Fibroblast of skin of scalp (primary cell): ENCODE measurements at places on chromosomes 5 and 9.

DNA sequence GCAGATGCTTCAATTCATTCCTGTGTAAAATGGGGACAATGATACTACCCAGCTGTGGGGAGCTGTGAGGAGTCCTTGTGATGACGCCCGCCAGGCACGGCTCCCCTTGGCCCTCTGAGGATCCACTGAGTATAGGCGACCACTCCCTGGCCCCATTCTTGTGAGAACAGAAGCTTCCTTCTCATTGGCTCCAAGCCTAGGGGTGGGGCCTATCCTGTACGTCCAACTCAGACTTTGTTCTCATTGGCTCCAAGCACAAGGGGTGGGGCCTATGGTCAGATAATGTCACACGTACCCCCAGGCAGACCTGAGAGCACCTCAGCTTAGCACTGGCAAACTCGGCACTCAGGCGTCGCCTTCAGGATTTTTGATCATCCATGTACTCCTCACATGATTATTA lies 232.9 kb upstream of the MVB12B start:
- no peak for DNase-seq

DNA sequence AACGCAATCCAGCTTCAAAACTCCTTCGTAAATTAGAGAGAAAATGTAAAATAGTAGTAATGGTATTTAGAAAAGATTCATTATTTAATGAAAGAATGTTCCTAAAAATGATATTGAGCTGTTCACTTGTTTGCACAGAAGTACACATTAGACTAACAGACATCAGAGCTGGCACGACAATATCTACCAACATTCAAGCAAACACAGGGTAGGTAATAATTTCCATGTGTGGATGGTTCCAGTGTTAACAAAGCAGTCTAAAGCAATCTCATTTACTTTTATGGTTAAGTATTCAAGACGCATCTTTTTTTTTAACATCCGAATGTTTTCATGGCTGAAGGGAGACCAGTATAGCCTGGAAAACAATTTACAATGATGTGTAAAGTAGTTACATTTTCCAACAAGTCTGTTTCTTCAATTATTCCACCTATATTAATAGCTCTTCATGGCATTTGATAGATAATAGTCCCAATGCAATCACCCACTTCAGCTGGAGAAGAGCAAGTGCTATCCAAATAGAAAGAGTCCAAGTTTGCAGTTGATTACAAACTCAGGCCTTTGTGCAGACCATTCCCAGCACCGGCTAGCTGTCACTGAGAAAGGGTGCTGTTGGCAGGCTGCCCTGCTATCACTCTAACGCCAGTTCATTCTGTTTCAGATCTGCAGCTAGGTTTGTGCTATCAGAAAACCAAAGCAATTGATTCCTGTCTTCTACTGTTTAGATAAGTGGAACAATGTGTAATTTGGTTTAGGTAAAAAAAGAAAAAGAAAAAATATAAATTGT lies 458.8 kb downstream of the DTWD2 start:
- no peak for DNase-seq

GRCh38 chr5:160071916-160072315 lies 47.3 kb downstream of the PWWP2A start:
- DNase-seq: no peak

- peak; percentile 60 for DNase-seq
Observed at GRCh38 chr5:80318212-80318611, 1.6 kb upstream of the SPZ1 start.

DNA sequence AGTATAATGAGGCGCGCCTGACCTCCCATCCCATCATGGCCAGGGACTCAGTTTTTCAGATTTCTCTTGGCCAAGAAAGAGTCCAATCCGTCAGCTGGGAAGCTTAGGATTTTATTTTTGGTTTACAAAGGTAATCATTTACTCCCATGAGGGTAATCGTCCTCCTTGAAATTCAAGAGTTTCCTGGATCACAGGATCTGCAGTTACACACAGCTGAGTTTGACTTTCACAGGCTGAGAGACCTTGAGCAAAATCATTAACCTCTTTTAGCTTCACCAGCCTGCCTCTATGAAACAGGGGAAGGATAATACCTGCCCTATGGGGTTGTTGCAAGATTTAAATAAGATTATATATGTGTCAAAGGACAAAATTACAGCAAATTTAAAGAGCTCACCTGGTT lies 15.4 kb upstream of the AK3 start:
- DNase-seq: no peak

DNA sequence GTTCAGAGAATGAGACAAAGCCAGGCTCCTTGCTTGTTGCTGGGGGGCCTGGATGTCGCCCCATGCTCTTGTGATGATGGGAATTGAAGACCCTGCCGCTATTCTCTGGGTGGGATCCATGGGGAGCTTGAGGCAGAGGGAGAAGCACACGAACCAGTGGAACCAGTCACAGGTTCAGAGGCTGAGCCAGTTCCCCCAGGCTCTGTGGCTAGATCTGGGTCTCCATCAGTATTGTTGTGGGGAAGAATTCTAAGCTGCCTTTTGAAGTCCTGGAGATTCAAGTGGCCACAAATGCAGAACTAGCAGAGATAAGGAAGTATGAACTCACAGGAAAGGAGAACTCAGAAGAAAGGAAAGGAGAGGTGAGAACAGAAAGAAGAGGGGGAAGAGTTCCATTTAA lies 219.4 kb downstream of the MSX2 start:
- DNase-seq: no peak

DNA sequence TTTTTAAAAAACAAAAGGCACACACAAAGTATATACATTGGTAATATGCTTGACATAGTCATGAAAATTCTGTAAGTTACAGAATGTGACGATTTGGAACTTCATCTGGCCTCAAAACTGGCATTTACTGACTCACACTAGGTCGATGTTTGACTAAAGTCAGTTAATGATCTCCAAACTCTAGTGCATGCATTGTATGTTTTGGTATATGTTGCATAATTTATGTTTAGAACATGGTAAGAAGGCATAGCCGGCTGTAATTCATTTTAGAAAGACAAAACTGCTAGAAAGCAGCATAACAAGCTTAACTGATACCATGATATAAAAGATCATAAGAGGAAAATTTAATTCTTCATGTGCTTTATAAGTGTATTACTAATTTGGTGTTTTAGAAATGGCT lies 58.6 kb upstream of the RICTOR start:
- DNase-seq: no peak

- DNase-seq: no peak
Observed at GRCh38 chr9:74391816-74392215, 105.3 kb upstream of the RORB start.

GRCh38 chr9:97905228-97905627 lies 17.1 kb downstream of the TRMO start:
- DNase-seq: no peak

DNA sequence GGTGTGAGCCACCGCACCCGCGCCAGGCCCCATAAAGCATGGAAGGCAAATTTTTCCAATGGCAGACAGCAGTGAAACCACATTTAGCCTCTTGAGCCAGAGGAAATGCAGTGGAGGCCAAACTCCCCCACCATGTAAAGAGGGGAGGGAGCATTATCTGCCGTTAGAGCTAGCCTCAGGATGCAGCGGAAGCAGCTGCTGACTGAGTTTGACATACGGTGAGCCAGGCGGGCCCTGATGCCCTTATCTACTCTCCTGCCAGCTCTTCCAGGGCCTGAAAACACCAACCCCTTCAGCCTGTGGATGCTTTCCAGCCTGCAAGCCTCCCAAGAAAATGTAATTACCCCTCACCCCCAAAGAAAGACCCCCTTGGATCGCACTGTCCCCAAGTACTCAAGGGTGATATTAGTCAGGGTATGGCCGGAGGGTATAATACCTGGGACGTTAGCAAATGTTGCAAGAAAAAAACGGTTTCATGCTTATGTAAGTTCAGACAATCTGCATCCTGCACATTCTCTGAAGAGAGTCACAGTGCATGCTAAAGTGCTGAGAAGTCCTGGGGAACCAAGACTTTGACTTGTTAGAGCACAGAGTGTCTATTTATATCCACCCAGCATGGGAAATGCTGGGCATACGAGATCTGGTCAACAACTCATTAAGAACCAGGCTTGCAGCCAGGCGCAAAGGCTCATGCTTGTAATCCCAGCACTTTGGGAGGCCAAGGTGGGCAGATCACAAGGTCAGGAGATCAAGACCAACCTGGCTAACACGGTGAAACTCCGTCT lies 11.3 kb upstream of the GGTA1 start:
- DNase-seq: peak; percentile 12

GRCh38 chr5:78727786-78728761 lies 79.5 kb upstream of the LHFPL2 start:
- DNase-seq: no peak

DNA sequence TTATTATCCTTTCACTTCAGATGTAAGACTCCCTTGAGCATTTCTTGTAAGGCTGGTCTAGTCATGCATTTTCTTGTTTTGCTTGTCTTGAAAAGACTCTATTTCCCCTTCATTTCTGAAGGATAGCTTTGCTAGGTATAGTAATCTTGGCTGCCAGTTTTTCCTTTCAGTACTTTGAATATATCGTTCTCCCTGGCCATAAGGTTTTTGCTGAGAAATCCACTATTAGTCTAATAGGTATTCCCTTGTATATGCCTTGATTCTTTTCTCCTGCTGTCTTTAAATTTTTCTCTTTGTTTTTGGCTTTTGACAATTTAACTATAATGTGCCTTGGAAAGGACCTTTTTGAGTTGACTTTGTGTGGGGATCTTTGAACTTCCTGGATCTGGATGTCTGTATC lies 16.8 kb upstream of the OR2S2 start:
- DNase-seq: no peak

GRCh38 chr5:158142156-158142555 lies 283.2 kb upstream of the CLINT1 start:
- DNase-seq: peak; percentile 86

GRCh38 chr5:169860585-169860984 lies 119.7 kb downstream of the INSYN2B start:
- DNase-seq: no peak

- DNase-seq: peak; percentile 31
Observed at GRCh38 chr5:114857941-114858551, 311.7 kb downstream of the TRIM36 start.

DNA sequence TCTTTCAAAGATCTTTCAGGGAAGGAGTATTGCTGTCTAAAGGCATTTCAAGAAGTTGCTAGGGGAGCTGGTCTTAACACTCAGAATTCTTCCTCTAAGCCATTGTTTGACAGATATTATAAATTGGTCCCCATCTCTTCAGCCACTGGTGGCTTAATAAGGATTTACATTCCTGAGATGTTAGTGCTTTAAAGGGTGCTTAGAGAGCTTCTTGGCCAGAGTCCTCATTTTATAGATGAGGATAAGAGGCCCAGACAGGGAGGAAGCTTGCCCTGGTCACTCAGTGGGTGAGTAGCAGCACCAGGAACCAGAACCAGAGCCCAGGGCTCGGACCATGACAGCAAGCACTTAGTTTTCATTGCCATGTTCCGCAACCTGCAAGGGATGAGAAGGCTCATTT lies 53.2 kb downstream of the GALNT10 start:
- DNase-seq: peak; percentile 49

GRCh38 chr5:103923616-103924168 lies 361.1 kb upstream of the NUDT12 start:
- no peak for DNase-seq

GRCh38 chr5:142881076-142881783 lies 111.1 kb downstream of the ARHGAP26 start:
- DNase-seq: peak; percentile 69

DNA sequence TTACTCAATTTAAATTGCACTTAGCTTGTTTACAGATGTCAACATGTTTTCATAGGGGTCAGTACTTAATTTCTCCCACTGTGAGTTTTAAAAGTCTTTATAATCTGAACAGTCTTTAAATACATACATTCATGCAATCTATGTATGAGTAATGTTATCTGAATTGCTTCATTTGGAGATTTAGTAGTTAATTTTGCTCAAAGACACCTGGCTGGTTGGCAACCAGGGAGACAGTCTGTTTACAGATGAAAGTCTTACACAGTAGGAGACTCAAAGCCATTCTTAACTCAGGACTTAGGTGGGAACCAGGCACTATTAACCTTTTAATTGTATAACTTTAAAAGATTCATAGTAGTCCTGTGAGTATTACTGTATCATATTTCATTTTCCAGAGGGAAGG lies 29.3 kb downstream of the DAB2 start:
- DNase-seq: no peak

DNA sequence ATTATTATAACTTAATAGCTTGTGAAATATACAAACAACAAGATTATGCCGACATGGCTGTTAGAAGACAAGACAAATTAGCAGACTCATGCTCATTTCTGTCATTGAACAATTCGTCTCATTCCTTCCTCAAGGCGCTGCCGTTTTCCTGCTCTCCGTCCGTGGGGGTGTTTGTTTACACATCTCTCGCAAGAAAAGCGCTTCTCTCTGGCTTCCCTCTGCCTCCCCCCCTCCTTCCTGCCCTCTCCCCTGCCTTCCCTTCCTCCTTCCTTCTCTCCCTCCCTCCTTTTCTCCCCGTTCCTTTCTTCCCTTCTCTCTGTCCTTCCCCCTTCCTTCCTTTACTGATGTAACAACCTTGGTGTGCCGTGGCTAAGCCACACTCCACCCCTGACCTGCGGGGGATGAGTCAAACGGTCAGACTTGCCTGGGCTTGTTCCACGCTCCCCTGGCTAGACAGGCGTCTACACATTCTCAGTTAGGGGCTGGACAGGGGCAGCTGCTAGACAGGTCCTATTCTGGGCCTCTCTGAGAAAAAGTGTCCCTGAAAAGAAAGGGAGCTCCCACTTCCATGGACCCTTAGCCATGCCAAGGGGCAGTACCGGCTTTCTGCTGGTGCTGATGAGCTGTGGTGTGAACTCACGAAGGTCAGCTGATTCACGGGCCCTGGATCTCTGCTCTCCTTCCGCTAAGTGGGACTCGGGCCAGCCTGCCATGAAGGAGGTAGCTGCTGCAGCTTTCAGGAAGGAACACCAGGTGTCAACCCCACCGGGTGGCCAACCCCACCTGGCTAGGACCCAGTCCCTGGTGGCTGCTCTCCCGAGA lies 32.0 kb upstream of the SPTLC1 start:
- peak; percentile 87 for DNase-seq

DNA sequence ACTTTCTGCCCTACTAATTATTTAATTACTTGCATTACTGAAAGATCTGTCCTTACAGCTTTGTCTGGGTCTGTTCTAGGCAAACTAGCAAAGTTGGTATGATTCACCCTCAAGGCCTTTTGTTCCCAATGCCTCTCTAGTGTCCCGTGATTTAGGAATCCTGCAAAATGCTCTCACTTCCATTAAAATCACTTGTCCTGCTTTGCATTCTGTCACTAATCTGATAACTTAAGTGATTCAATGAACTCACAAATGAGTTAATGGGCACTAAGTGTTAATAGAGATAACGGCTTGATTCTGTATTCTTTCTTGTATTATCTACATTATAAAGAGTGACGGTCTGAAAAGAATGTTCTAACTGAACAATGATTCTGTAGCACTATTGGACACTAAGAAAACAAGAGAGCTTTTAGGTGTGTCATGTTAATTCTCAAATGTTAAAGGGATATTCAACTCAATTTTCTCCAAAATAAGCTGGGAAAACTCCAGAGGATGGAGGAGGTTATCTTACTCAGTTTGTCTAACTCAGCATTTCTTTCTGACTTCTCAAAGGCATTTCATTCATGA lies 697.3 kb downstream of the CETN3 start:
- no peak for DNase-seq

GRCh38 chr5:99019812-99020697 lies 91.2 kb upstream of the CHD1 start:
- peak; percentile 86 for DNase-seq
